ENCODE measurements at places on chromosomes 1 and 21. TPM values are rescaled to one million over a fixed set of nuclear protein-coding genes. Genes with fewer than 3 reads are reported as not detected.

- DNase-seq, result no peak
Measured at GRCh38 chr1:25460020-25460419, 29.3 kb downstream of the MACO1 start.

DNA sequence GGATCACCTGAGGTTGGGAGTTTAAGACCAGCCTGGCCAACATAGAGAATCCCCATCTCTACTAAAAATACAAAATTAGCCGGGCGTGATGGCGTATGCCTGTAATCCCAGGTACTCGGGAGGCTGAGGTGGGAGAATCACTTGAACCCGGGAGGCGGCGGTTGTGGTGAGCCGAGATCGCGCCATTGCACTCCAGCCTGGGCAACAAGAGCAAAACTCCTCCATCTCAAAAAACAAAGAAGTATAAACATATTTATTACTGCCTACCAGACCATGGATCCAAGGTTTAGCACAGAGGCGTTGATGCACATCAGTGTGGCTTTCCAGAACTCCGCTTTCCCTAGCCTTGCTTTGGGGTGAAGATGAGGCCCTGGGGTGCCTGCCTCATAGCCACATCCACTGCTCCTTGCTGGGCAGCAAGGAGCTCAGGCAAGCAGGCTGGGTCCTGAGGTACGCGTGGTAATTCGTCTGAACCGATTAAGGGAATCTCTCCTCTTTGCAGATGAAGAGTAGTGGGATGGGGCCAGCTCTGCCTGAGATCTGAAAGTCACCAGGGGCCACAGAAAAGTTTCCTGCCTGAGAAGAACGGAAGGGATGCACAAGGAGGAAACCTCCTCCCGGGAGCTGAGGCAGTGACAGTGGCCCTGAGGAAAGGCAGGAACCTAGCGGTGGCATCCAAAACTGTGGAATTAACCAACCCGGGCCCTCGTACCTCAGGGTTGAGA lies 52.3 kb upstream of the LBR start:
- no peak for DNase-seq

DNA sequence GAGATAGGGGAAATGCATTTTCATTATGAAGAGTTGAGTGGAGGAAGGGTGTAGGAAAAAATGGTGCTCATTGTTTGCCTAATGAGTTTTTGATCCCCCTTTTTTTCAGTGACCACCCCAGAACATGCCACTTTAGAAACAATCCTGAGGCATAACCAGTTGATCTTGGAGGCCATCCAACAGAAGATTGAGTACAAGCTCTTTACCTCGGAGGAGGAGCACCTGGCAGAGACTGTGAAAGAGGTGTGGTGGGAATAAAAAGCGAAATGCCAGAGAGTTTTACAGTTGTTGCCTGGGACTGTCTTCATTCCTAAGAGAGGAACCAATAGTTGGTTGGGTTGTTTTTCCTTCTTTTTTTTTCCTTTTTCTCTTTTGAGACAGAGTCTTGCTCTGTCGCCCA lies 54.3 kb upstream of the EPHA8 start:
- no peak for DNase-seq

DNA sequence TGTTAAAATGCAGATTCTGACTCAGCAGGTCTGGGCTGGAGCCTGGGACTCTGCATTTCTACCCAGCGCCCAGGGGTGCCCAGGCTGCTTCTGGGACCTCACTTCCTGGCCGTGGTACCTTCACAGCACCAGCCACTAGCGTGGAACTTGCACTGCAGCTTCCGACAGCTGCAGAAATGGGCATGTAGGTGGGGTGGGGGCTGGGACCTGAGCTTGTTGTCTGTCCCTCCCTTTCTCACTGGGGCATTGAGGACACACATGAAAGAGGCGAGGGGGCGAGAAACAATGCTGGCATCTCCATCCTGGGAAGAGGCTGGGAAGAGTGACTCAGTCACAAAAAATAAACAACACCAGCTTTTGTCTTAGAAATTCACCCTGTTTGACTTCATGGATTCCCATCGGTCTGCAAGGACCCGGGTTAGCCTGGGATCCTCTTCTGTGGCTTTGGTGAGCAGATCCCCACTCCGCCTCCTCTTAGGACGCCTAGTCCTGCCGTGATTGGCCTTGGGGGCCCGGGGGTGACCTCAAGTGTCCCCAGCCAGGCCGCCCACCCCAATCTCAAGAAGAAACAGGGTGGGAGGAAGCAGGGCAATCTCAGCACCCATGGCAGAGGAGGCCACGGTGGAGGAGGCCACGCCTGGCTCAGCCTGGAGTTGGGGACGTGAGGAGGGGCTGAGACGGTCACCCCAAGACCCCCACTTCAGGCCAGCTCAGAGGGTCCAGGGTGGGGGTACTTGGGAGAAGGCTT lies 29.9 kb upstream of the POFUT2 start:
- peak; percentile 63 for DNase-seq

DNA sequence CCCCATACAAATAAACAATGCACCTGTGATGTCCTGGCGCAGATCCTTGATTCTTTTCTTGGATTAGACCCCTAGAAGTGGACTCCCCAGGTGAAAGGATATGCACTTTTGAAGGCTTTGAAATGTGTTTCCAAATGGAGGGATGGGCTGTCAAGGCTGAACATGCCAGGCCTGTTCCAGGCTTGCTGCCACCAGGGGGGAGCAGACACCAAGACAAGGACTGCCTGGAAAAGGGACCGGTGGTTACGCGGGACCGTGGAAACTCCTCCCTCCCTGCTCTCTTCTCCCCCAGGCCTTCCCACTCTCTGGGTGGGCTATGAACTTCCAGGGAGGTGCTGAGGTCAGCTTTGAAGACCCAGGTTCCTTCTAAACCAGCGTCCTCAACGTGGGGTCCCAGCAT lies 12.7 kb downstream of the C1QB start:
- DNase-seq, result peak; percentile 20

- DNase-seq, result no peak
Measured at GRCh38 chr1:151035167-151035566, 1.2 kb upstream of the BNIPL start.

DNA sequence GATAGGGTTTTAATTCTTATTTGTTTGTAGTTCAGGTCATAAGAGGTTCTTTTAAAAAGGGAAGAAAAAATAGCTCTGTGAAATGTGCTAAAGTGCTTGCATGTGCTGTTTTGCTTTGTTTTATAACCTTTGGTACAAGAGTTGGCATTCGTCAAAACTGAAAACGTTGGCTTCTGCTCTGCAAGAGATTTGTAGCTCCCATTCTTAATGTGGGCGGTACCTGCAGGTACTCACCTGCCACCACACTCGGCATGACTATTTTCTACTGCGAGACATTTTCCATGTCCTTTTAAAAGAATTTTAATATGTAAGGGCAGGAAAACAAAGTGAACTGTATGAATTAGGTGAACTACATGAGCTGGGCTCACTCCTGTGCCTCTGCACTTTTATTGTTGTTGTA lies 92.6 kb downstream of the ADARB1 start:
- DNase-seq, result no peak

- DNase-seq, result no peak
Measured at GRCh38 chr1:62728963-62729362, 40.8 kb upstream of the DOCK7 start.

Gene EFNA1
- total RNA-seq, result 0.16 TPM

Gene IGSF5
- total RNA-seq, result not detected

All from fibroblast of the aortic adventitia (primary cell).